ENCODE measurements at places on chromosomes 3 and 15.

DNA sequence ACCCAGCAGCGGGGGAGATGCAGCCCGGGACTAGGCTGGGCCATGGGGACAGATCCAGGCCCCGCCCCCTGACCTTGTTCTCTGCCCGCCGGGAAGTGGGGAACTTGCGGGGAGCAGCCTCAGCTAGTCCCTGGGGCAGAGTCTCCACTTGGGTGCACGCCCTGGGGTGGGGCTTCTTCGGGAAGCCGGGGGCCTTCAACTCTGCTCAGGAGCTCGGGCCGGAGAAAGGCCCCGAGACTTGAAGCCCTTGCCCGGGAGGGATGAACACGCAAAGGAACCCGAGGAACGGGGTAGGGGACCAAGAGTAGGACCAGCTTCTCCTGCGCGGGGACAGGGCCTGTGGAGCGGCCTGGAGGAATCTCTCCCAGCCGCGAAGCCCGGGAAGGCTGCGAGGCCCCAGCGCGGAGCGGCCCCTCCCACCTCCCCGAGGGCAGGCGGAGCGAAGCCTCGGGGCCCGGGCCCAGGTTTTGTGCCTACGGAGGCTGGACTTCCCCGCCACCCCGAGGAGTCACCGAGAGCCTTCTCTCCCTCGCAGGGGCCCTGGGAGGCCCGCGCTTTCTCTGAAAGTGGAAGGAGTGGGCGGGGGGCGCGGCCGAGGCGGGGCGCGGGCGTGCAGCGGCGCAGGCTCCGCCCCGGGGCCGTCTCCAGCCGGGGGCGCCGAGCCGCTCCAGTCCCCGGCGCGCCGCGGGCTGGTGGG lies at the start of gene ITPKA:
TSS of gene ITPKA (plus strand) at position 670 of the 697 bp plus-strand sequence. CDS start 54 bp downstream, outside the sequence.
- DNase-seq, result peak; percentile 51

- no peak for DNase-seq
Observed at GRCh38 chr3:148203297-148204010, 494.2 kb upstream of the AGTR1 start.

DNA sequence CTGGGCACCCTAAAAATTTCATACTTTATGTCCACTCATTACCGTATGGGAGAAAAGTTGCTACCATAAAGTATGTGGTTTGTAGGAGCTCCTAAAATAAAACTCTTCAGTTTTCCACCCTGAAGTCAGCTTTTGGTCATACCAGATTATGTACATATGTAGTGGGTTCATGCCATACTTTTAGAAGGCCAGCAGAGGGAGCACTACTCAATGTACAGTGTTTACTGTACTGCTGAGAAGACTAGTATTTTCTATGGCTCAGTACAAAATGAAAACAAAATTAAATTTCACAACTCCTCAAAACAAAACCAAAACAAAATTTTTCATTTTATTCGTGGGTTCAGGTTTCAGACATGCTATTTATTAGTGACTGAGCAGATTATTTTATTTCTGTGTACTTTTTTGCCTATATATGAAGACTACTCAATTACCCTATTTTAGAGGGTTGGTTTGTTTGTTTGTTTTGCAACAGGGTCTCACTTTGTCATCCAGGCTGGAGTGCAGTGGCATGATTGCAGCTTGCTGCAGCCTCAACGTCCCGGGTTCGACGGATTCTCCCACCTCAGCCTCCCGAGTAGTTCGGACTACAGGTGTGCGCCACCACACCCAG lies 24.3 kb downstream of the NXPE3 start:
- DNase-seq, result peak; percentile 61

- DNase-seq, result no peak
Observed at GRCh38 chr3:160951642-160952487, 153.3 kb downstream of the B3GALNT1 start.

- no peak for DNase-seq
Observed at GRCh38 chr3:147521646-147522045, 112.5 kb downstream of the ZIC1 start.

GRCh38 chr15:23472033-23472432 lies 25.0 kb upstream of the GOLGA6L2 start:
- no peak for DNase-seq

DNA sequence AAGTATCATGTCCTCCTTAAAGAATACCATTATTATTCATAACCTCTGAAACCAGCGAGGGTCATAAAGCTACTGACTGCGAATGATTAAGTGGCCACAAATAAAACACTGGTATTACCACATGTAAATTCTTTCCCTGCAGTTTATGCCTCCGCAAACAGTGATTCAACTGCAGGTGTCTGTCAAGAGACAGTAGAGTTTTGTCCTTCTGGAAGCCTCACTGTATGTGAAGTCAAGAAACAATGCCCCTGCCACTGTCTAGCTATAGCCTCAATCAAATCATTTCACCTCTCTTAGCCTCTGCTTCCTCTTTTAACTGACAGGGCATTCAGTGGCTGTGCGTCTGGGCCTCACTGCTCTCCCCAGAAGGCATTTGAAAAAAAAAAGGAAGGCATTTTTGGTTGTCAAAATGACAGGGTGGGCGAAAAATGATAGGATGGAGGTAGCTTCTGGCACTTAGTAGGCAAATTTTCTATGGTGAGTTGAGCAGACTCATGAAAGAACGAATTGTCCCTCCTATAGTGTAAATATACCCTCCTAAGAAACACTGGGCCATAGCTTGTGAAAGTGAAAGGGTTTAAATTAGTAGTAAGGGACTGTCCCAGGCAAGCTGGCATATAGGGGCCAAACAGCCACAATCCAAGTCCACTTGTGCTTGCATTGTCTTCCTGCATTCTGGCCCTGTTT lies 66.7 kb downstream of the FILIP1L start:
- no peak for DNase-seq

GRCh38 chr3:193938613-193939012 lies 197.3 kb upstream of the HES1 start:
- no peak for DNase-seq

DNA sequence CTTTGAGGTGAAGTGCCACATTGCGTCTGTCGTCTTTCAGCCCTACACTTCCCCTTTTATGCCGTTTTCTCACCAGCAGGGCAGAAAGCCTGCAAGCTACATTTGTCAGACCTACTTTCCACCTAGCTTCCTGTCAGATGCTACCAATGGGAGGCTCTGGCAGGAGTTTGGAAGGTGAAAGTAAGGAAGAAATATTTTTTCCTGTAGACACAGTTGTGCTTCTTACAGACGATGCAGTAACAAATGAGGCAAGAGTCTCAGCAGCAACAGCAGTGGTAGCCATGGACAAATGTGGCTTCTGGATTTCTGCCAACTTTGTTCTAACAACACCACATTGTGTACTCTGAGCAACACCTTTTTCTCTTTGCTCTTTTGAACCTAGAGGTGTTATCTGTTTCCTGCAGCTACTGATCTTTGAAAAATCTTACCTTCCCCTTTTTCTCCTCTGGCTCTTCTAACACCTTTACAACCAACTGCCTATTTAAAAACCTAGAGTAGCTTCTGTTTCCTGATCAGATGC lies 70.6 kb upstream of the STT3B start:
- DNase-seq, result peak; percentile 59

- no peak for DNase-seq
Observed at GRCh38 chr3:187811585-187812250, 66.5 kb upstream of the BCL6 start.

DNA sequence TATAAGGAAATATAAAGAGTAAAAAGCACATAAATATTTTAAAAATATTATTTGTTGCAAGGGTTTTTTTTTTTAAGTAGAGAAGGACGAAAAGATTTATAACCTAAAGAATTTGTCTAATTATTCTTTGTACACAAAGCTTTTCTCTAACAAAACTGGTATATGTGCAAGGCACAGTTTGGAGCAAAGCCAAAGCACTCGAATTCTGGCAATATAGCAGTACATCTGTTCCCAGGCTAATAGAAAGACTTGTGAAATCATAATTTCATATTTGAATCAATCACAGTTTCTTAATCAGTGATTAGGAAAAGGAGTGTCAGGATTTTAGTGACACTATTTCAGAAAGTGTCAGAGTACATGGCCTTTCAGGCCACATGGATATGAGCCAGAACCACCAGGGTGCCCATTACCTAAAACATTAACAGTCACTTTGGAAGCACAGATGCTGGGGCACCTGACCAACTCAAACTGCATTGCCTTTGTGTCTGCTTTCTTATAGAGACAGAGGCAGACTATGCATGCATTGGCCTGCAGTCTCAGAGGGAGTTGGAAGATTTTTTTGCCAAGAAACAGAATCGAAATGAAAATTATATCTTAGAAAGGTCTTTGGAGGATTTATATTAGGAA lies 651.8 kb upstream of the SGO1 start:
- DNase-seq, result no peak
